ENCODE measurements at places on chromosomes 7 and 10. TPM values are rescaled to one million over a fixed set of nuclear protein-coding genes. Genes with fewer than 3 reads are reported as not detected.
A peak's percentile ranks its signal among the peaks of the same experiment; 100 is the strongest.

GRCh38 chr7:17097668-17098297 lies 200.7 kb upstream of the AHR start:
- peaks cover 2% of the 10 kb centered on the region for H3K36me3 ChIP-seq
- no peak overlapping the region for H3K27ac ChIP-seq
- H3K4me3 ChIP-seq, result no peak overlapping the region
- no peak for DNase-seq
- H3K4me1 ChIP-seq, result peaks cover 6% of the 10 kb centered on the region

CCDC136 gene
- total RNA-seq, result 4.4 TPM

TMEM236 gene
- 0.06 TPM for total RNA-seq

DNA sequence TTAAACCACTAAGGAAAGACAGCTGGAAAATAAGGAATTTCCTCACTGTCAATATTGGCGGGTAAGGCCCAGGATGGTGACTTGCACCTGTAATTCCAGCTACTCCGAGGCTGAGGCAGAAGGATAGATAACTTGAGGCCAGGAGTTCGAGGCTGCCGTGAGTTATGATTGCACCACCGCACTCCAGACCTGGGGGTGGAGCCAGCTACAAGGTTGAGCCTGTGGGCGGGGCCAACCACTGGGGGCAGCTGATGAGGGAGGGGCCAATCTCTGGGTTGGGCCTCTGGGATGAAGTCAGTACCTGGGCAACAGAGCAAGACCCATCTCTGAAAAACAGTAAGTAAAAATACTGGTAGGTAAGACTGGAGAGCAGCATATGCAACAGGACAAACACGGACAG lies 80.1 kb upstream of the ADO start:
- no peak for DNase-seq
- peaks cover 37% of the 10 kb centered on the region for H3K27me3 ChIP-seq
- no peak overlapping the region for H3K4me3 ChIP-seq
- no peaks in the 10 kb centered on the region for H3K36me3 ChIP-seq

GRCh38 chr10:72702868-72703581 lies 11.1 kb downstream of the MCU start:
- peaks cover 13% of the 10 kb centered on the region for H3K4me1 ChIP-seq
- no peaks in the 10 kb centered on the region for H3K27me3 ChIP-seq
- no peak for DNase-seq
- no peak overlapping the region for H3K4me3 ChIP-seq

- H3K4me3 ChIP-seq, result no peak overlapping the region
- DNase-seq, result peak; percentile 70
- H3K27me3 ChIP-seq, result peaks cover 62% of the 10 kb centered on the region
- no peak overlapping the region for H3K27ac ChIP-seq
- no peaks in the 10 kb centered on the region for H3K36me3 ChIP-seq
- peaks cover 8% of the 10 kb centered on the region for H3K4me1 ChIP-seq
Observed at GRCh38 chr7:150986099-150986512, 4.7 kb upstream of the NOS3 start.

GRCh38 chr10:35546824-35547225 lies 58.3 kb upstream of the GJD4 start:
- DNase-seq, result no peak
- peaks cover 17% of the 10 kb centered on the region for H3K36me3 ChIP-seq
- H3K4me1 ChIP-seq, result peaks cover 7% of the 10 kb centered on the region

- H3K27ac ChIP-seq, result no peak overlapping the region
- no peaks in the 10 kb centered on the region for H3K27me3 ChIP-seq
- no peaks in the 10 kb centered on the region for H3K4me1 ChIP-seq
- H3K36me3 ChIP-seq, result no peaks in the 10 kb centered on the region
Observed at GRCh38 chr7:11767148-11767547, 64.8 kb downstream of the THSD7A start.

TMEM225B gene
- total RNA-seq, result not detected

SPDYE2B gene
- total RNA-seq, result not detected

- peak; percentile 69 for DNase-seq
- peaks cover 20% of the 10 kb centered on the region for H3K36me3 ChIP-seq
- H3K27me3 ChIP-seq, result no peaks in the 10 kb centered on the region
- peak overlapping the region; percentile 95 for H3K4me3 ChIP-seq
Observed at GRCh38 chr10:70405037-70405824, 1.3 kb downstream of the EIF4EBP2 start.

GRCh38 chr7:21526007-21526406 lies 16.8 kb upstream of the DNAH11 start:
- H3K27ac ChIP-seq, result no peak overlapping the region
- no peak for DNase-seq
- H3K4me3 ChIP-seq, result no peak overlapping the region
- no peaks in the 10 kb centered on the region for H3K4me1 ChIP-seq
- peaks cover 2% of the 10 kb centered on the region for H3K36me3 ChIP-seq
- H3K27me3 ChIP-seq, result peaks cover 12% of the 10 kb centered on the region

GRCh38 chr10:68202960-68203353 lies 29.0 kb downstream of the ATOH7 start:
- H3K36me3 ChIP-seq, result no peaks in the 10 kb centered on the region
- no peak for DNase-seq
- peaks cover 10% of the 10 kb centered on the region for H3K4me1 ChIP-seq
- H3K27ac ChIP-seq, result no peak overlapping the region

- DNase-seq, result no peak
- peaks cover 21% of the 10 kb centered on the region for H3K27me3 ChIP-seq
- H3K27ac ChIP-seq, result no peak overlapping the region
- H3K36me3 ChIP-seq, result no peaks in the 10 kb centered on the region
- no peak overlapping the region for H3K4me3 ChIP-seq
Observed at GRCh38 chr7:116353647-116354046, 143.3 kb downstream of the TES start.

GRCh38 chr7:135980665-135981180 lies 3.6 kb upstream of the MTPN start:
- peaks cover 54% of the 10 kb centered on the region for H3K4me1 ChIP-seq
- H3K36me3 ChIP-seq, result peaks cover 2% of the 10 kb centered on the region
- peak overlapping the region; percentile 84 for H3K27ac ChIP-seq
- peak; percentile 86 for DNase-seq
- peak overlapping the region; percentile 66 for H3K4me3 ChIP-seq
- peaks cover 3% of the 10 kb centered on the region for H3K27me3 ChIP-seq

DNA sequence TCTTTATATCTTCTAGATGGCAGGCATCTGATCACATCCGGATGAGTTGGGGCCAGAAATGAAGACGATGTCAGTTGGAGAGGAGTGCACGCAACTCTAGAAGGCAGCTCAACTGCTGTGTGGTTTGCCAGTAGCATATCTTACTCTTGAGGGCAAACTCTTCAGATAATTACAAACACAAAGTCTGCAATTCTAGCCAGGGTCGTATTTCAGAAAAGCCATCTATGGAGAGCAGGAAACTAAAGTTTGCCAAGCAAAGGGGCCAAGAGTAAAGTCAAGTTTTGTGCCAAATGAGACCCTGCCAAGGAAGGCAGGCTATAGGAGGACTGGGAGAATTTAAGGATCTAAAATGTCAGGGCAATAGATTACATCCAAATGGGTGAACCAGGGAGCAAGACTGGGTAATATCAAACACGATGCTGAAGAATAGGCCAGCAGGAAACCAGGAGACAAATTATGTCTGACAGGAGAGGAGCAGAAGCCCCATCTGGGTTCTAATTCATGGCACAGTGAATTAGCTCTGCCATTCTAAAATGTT lies 312.5 kb upstream of the SEMA3C start:
- H3K4me3 ChIP-seq, result no peak overlapping the region
- H3K36me3 ChIP-seq, result no peaks in the 10 kb centered on the region
- H3K4me1 ChIP-seq, result no peaks in the 10 kb centered on the region
- no peak overlapping the region for H3K27ac ChIP-seq
- DNase-seq, result no peak

AMZ1 gene
- total RNA-seq, result 0.29 TPM

DNA sequence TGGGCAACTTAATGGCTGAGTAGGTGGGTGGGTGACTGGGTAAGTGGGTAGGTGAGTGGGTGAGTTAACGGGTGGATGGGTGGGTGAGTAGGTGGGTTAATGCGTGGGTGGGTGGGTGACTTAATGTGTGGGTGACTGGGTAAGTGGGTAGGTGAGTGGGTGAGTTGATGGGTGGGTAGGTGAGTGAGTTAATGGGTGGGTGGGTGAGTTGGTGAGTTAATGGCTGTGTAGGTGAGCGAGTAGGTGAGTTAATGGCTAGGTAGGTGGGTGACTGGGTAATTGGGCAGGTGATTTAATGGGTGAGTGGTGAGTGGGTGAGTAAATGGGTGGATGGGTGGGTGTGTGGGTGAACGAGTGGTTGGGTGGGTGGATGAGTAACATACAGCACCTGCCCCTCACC lies 243.0 kb upstream of the MGMT start:
- no peaks in the 10 kb centered on the region for H3K27me3 ChIP-seq
- no peak overlapping the region for H3K27ac ChIP-seq
- H3K4me3 ChIP-seq, result no peak overlapping the region
- H3K4me1 ChIP-seq, result no peaks in the 10 kb centered on the region
- no peaks in the 10 kb centered on the region for H3K36me3 ChIP-seq

IKZF5 gene
- 18.0 TPM for total RNA-seq

GRCh38 chr10:79947083-79947415 lies 1.9 kb downstream of the SFTPD start:
- H3K4me3 ChIP-seq, result no peak overlapping the region
- peaks cover 38% of the 10 kb centered on the region for H3K27me3 ChIP-seq
- H3K36me3 ChIP-seq, result no peaks in the 10 kb centered on the region
- no peaks in the 10 kb centered on the region for H3K4me1 ChIP-seq
- no peak for DNase-seq
- no peak overlapping the region for H3K27ac ChIP-seq

GRCh38 chr7:24978843-24979469 lies 1.0 kb downstream of the OSBPL3 start:
- peak overlapping the region; percentile 98 for H3K4me3 ChIP-seq
- H3K27me3 ChIP-seq, result peaks cover 6% of the 10 kb centered on the region
- H3K36me3 ChIP-seq, result peaks cover 36% of the 10 kb centered on the region

DNA sequence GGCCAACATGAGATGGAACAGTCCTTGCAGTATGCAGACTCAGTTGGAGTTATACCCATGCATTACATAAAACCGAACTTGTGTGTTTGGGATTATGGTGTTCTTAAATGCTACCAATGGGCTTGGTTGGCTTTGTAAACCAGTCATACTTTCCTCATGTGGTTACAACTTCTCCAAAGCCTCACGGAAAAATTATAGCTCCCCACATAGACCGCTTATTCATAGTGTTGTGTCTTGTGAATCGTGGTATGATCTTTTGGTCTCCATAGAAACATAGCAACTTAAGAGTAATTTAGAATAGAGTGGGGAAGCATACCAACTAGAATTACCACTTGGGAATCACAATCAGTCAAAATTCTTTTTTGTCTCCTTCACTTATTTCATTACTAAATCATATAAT lies 112.3 kb upstream of the FZD1 start:
- H3K27me3 ChIP-seq, result no peaks in the 10 kb centered on the region
- no peak overlapping the region for H3K27ac ChIP-seq
- no peak for DNase-seq
- H3K36me3 ChIP-seq, result no peaks in the 10 kb centered on the region
- H3K4me1 ChIP-seq, result no peaks in the 10 kb centered on the region
- no peak overlapping the region for H3K4me3 ChIP-seq

SLC29A3 gene
- 3.4 TPM for total RNA-seq

DNA sequence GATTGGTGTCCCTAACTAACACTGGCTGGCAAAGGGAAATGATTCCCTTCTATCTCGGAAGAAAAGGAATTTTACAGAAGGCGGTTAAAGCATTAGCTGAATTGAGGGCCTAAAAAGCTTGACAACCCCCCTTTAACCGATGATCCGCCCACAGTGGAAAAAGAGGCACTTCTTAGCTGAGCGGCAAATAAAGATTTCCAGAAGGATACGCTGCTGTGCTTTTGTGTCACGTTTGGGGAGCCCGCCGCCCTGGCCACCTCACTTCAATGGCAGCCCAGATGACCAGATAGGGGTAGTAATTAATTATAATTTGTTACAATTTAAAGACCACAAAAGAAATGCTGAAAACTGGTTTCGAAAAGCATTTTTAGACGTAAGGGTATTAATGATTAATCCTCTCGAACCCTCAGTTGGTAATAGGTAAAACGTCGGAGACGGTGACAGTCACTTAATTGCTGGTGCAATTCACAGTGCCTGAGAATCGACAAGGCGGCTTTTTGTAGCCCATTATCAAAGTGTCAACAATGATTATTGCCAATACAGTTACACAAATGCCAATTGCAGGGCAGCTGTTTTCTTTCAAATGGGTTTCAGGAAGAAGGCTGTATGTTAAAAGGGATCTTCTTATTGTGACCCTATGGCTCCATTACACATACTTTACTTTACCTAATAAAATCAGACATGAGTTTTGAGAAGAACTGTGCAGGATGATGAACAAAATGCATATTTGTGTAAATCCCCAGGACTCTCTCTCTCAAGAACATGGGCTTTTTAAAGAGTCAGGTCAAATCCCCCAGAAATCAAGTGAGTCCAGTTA lies 154.1 kb downstream of the PIP4K2A start:
- no peak overlapping the region for H3K27ac ChIP-seq
- peaks cover 16% of the 10 kb centered on the region for H3K4me1 ChIP-seq
- no peaks in the 10 kb centered on the region for H3K27me3 ChIP-seq
- no peak for DNase-seq
- H3K4me3 ChIP-seq, result no peak overlapping the region
- peaks cover 26% of the 10 kb centered on the region for H3K36me3 ChIP-seq

DNA sequence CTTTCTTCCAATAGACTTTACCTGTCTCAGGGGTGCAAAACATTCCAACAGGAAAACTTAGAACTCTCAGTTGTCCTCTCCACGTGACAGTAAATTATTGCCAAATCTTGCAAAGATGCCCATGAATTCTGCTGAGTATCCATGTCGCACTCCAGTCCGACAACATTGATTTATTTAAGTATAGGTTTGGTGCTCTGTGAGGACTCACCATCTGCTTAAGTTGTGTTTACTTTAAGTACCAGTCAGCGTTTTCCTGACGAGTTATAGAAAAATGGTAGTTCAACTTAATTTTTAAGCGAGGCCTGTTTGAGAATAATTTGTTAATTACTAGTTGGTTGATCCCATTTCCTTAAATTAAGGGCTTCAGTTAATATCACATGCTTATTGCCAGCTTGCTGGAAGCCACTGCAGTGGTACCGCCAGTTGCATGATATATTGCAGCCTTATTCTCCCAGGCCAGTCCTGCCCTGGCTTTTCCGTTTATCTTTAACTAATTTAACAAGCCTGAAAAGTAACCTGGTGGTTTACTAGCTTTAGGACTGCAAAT lies 27.8 kb downstream of the CREB5 start:
- H3K36me3 ChIP-seq, result no peaks in the 10 kb centered on the region
- no peak overlapping the region for H3K27ac ChIP-seq
- no peak for DNase-seq
- H3K4me1 ChIP-seq, result no peaks in the 10 kb centered on the region
- no peak overlapping the region for H3K4me3 ChIP-seq
- peaks cover 27% of the 10 kb centered on the region for H3K27me3 ChIP-seq

GRCh38 chr7:30521532-30521931 lies 16.9 kb upstream of the GGCT start:
- H3K27ac ChIP-seq, result no peak overlapping the region
- H3K36me3 ChIP-seq, result no peaks in the 10 kb centered on the region
- no peak overlapping the region for H3K4me3 ChIP-seq
- no peak for DNase-seq

Measured in activated CD8-positive, alpha-beta memory T cell treated with anti-CD3 and anti-CD28 coated beads, Interleukin-2, amount 10 ng/mL, durations not matched to agents 7 days and 5 days (primary cell).